Fibroblast of skin of right biceps (primary cell): ENCODE measurements at places on chromosomes 11 and 22.
A peak's percentile ranks its signal among the peaks of the same experiment; 100 is the strongest.

DNA sequence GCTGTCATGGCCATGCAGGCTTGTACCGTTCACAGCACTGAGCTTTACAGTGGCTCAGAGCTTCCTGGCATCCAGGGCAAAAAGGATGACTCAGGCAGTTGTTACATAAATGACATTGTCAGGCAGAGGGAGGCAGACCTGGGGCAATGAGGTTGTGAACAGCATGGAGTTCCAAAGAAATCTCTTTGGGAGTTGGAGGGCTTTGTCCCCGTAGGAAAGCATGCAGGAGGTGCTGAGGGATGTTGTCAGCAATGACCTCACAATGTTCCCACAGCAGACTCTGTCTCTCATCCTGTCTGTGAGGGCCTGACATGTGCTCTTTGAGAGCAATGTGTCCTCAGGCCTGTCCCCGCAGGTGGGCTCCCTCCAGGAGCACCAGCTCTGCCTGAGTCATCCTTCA is 25.9 kb upstream of the PDE2A start:
- peak; percentile 34 for DNase-seq

DNA sequence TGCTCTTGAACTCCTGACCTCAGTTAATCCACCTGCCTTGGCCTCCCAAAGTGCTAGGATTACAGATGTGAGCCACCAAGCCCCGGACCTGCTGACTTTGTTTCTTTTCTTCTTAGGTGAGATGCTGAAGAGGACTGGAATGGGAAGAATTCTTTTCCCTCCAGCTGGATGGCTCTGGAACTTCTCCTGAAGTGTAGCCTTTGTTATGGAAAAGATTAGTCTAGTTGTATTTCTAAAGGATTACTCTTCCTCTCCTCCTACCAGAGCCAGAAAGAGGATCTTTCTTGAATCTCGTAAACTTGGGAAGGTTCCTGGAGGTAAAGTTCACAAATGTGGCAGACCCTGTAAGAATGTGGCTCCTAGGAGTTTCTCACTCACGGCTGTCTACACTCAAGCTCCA is 95.4 kb upstream of the LARGE1 start:
- DNase-seq: no peak

DNA sequence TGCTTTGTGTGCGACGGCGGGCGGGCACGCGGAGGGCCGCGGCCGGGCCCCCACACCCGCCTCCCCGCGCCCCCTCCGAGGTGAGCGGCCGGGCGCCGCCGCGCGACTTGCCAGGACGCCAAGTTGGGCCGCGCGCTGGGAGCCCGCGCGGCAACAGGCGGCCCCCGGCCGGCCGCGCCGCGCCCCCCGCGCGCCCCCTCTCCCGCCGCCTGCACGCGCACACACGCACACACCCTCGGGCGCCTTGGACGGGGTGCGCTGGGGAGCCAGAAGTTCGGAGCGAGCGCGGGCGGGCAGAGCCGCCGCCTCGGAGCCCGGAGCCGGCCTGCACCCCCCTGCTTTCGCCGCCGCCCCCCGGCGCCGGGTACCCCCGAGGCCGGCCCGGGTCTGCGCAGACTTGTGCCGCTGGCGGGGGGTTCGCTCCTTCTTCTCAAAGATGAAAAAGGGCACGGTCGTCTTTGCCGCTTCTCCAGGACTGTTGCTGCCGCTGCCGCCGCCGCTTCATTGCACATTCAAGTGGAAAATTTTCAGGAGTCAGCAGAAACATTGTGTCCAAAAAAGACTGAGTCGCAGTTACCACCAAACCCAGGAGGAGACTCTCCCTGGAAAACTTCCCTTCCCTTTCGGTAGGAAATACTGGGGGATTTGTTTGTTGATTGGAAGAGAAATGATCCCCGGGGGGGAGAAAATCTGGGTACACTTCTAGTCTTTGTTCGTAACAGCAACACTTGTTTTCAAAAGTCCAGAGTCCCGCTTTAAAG is 895 bp downstream of the TEAD1 start:
- peak; percentile 35 for DNase-seq

- peak; percentile 45 for DNase-seq
Observed at GRCh38 chr11:120336641-120337354, 585 bp downstream of the ARHGEF12 start.

- DNase-seq: no peak
Observed at GRCh38 chr22:17797721-17798559, 23.7 kb upstream of the BID start.

GRCh38 chr22:20760084-20760483 is 13.8 kb upstream of the SERPIND1 start:
- DNase-seq: no peak

GRCh38 chr22:47337161-47337621 is 574.7 kb downstream of the TBC1D22A start:
- DNase-seq: peak; percentile 79

DNA sequence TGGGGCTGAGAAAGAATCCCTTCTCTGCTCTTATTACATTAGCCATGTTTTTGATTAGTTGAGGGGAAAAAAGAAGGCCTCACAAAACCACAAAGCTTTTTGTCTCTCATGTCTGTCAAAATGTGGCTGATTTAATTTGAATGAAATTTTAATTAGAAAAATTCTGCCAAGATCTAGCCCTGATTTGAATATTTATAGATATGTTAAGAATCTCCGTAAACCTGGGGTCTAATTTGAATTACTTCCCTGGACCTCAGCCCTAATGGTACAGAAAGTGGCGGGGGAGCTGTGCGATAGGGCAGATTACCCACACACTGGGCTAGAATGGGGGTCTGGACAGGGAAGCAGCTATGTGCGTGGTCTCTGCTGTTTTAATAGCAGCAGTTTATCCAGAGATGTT is 141.3 kb upstream of the TTC12 start:
- DNase-seq: no peak

GRCh38 chr11:133924661-133925060 is 32.1 kb downstream of the IGSF9B start:
- no peak for DNase-seq

GRCh38 chr11:44046182-44046581 is 1.6 kb upstream of the ACCSL start:
- DNase-seq: no peak
